ENCODE measurements at places on chromosomes 5 and 9. TPM values are rescaled to one million over a fixed set of nuclear protein-coding genes. Genes with fewer than 3 reads are reported as not detected.

FGF1 gene
- total RNA-seq, result 2.9 TPM

TTC39B gene
- total RNA-seq, result 4.9 TPM

POC5 gene
- 13.0 TPM for total RNA-seq

SPATA31A3 gene
- total RNA-seq, result not detected

OCLN gene
- total RNA-seq, result 3.7 TPM

NREP gene
- total RNA-seq, result 536 TPM

SYK gene
- total RNA-seq, result 2.0 TPM
